Naive thymus-derived CD8-positive, alpha-beta T cell (primary cell): ENCODE measurements at places on chromosomes 2 and 18. TPM values are rescaled to one million over a fixed set of nuclear protein-coding genes. Genes with fewer than 3 reads are reported as not detected.

Gene INHBB
- not detected for total RNA-seq

- no peak for DNase-seq
Observed at GRCh38 chr2:218369330-218369729, 12.7 kb downstream of the CATIP start.

DNA sequence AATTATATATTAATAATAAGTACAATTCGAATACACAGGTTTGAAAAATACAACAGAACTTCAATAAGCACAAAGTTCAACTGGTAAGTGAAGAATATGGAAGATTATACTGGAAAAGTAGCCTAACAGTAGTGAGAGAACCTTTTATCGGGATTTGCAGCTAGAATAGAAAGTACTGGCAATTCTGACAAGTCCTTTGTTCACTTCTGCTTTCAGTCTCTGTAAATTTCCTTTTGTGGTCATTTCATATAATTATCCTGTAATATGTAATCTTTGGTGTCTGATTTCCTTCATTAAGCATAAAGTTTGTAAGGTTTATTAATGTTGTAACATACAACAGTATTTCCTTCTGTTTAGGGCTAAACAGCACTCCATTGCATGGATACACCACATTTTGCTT lies 67.2 kb downstream of the CUL3 start:
- no peak for DNase-seq

DNA sequence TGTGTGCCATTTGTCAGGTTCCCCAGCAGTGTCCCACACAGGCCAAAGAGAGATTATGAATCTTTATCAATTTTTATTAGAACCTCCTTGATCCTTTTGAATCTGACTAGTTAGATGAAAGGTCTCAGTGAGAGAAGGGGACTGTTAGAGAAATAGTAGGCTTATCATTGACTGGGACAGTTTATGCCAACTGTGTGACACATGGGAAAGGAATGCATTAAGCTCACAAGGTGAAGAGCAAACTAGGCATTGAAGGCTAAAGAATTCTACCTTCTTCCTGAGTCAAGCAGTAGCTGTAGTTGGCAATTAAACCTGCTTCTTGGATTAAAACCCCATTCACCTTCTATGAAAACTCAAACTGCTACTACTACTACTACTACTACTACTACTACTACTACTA lies 389.6 kb upstream of the CDH19 start:
- no peak for DNase-seq

DNA sequence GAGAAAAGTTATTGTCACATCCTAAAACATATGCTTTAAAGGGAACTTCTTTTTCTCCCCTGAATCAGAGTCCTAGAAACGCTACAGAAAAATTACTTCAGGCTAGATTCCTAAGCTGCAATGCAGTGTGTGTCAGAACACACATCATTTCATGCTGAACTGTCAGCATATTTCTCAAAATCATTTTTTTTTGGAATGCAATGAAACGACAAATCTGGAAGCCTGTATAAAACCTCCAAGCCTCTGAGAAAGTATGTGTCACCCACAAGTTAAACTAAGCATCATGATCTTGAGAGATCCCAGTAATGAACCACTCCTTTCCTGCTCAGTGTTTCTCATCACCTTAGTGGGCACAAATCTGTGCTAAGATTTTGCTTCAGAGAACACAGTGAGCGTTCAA lies 276.2 kb downstream of the ZNF521 start:
- DNase-seq = no peak

Gene UPP2
- total RNA-seq = not detected

DNA sequence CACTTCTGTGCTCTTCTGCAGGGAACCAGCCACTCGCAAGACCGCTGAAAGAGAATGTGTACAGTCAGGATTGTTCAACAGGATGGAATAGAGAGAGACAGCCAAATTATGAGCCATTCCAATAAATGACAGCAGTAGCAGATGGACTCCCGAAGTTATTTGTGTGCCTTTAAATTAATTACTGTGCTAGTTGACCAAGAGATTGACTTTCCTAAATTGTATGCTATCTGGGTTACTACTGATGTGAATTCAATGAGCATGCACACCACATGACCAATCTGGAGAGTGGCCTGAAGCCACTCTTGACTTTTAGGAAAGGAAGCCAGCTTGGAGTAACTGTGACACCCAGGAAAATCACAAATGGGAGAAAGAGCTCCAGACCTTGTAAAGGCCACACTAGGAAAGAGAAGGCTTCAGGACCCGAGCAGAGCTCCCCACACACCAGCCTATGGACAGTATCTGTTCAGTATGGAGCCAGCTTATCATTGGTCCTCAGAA lies 52.8 kb downstream of the CHMP3 start:
- no peak for DNase-seq
